ENCODE measurements at places on chromosomes 13 and 19.

GRCh38 chr13:113052971-113053370 lies 52.6 kb upstream of the F7 start:
- no peak for DNase-seq

- no peak for DNase-seq
These were observed 11.8 kb upstream of the PLA2G4C start for GRCh38 chr19:48122421-48122820.

DNA sequence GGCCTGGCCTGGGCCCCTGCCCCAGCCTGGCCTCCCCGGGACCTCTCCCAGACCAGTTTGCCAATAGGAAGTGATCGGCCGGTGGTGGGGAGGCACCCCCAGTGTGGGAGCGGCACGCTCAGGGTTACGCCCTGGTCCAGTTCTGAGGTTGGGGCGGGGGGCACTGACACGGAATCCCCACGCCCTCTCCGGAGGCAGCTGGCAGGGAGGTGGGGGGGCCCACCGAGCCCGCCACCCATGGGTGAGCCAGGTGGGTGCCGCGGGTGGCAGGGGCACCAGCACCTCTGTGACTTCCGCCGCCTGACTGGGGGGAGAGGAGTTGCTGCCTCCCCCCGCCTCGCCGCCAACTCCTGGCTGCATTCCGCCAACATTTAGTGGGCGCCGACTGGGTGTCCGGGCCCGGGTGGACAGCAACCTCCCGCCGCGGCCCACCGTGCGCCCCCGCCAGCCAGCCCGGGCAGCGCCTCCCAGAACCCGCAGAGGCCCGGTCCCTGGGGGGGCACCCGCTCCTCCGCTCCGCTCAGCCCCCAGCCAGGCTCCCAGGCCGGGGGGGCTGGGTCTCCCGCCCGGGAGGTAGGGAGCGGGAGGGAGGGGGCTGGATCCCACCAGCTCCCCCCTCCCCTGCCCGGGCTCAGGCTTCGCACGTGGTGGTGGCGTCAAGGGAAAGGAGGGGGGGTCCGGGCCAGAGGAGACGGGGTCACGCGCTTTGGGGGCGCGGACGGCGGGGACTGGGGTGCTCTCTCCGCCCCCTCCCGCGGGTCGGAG lies 2.0 kb downstream of the ZBTB7A start:
- no peak for DNase-seq

DNA sequence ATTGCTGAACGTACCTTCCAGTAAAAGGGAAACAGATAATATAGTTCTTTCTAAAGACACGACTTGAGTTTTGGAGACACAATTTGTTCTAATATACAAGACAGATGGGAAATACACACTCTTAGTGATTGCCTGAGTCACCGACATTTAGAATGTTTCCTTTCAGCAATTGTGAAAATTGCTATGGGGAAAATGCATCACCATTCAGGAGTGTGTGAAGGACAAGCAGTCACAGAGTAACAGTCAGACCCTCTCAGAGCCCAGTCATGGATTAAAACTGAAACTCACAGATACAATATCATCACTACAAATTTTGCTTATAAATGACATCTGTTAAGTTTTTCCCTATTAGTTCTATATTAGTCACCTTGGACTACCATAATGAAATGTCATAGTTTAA lies 286.1 kb downstream of the SPRY2 start:
- peak; percentile 68 for DNase-seq

- no peak for DNase-seq
These were observed 144.2 kb upstream of the VSTM2B start for GRCh38 chr19:29381353-29382203.

DNA sequence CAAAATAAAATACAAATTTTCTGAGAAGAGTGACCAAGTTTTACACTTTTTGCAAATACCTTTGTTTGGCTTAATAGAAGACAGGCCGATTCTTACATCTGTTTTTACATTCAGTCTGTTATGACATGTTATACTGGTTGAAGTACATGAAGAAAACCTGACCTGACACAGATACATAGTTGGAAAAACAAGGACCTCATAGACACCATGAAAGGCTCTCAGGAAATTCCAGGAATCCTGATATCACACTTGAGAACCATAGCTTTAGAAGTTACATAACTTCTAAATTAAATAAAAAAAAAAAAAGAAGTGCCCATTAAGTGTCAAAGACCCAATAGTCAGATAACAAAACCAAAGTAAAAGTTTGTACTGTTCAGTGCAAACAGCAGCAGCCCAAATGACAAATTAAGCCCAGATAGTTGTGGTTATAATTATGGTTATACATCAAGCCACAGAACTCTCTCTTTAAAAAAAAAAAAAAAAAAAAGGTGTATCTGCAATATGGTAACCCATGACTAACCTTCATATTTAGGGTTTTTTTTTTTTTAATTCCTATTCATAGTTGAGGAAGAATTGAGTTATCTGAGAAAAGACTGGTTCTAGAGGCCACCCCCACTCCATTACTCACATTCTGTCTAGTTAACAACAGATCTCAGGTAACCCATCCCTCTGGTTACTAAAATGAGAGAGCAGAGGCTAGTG lies 19.8 kb downstream of the RBM26 start:
- DNase-seq = no peak

- DNase-seq = no peak
These were observed 3.0 kb upstream of the NANOS2 start for GRCh38 chr19:45917421-45918091.

GRCh38 chr19:4635754-4636116 lies 3.6 kb upstream of the TNFAIP8L1 start:
- no peak for DNase-seq

DNA sequence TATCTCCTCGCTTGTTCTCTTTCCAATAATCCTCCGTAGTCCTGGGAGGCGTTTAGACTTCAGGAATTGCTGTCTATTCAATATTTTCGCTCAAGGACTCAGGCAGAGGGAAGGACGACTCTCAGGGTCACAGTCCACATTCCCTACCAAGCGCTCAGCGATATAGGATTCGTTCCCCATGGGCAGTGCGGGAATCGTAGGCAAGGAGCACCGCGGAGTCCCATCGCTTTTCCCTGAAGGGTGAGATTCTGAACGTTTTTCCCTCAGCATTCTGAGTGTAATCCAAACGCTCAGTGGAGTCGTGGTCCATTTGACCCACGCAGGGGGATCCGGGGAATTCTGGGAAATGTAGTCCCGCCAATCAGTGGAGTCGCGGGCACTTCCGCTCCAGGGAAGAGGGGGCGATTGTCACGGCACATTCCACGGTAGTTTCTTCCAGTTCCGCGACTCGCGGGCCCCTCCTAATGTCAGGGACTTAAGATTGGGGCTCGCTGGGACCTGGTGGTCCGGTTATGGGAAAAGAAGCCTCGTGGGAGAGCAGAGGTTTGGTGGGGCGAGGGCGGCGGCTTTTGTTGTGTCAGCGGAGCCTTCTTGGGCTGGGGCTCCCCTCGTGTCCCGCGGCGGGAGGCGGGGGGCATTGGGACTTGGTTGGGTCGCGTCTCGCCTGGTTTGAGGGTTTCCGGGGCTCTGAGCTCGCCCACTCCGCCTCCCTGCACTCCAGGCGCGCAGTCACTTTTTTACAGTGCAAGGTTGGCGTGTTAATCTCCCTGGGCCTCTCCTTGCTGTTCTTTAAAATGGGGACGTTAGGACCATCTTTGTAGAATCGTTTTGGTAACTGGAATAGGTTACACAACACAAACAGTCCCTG lies at the start of gene ZNF234:
TSS of gene ZNF234 (plus strand) at position 364 of the 868 bp plus-strand sequence. CDS start 3,079 bp downstream, outside the sequence.
- DNase-seq = peak; percentile 83

GRCh38 chr13:74114202-74114601 lies 20.0 kb downstream of the KLF12 start:
- no peak for DNase-seq

DNA sequence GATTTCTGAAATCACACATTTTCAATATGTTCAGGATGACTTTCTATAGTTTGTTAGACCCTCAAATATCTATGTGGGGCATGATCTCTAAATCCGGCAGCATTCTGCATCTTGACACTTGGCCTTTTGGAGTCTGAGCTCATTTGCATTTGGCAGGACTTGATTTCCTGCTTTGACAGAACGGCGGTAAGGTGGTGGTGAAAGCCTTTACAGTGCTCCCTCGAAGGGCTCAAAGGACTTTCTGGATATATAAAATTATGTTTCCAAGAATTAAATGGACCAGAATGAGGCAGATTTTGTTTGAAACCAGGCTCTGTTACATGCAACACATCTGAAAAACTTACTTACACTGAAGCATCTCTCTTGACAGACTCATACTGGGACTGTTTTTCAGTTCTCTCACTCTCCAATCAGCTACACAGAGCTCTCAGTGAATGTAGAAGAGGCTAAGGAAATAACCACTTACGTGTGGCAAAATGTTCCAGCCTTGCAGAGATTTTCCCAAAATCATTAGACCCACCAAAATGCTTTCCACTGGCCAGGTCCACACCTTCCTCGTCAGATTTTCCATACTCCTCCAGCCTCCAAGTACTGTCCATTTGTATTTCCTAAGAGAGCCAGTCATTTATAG lies 207.2 kb downstream of the SPRY2 start:
- DNase-seq = no peak

GRCh38 chr19:2164020-2164998 lies 576 bp downstream of the DOT1L start:
- DNase-seq = peak; percentile 82

DNA sequence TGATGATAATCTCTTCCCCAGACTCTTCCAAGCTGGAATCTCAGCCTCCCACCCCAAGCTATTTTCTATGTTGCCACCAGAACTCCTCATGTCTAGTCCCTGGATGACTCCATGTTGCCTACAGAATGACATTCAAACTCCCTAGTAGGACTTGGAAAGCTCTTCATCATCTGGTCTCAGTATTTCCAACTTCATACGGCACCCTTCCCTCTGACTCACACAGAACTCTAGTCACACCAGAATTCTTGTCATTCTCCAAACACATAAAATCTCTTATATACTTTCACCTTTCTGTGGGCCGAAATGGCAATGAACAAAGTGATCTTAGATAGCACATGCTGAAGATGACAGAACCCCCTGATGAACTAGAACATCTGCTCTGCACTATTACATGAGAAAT lies 86.2 kb downstream of the CAB39L start:
- no peak for DNase-seq

DNA sequence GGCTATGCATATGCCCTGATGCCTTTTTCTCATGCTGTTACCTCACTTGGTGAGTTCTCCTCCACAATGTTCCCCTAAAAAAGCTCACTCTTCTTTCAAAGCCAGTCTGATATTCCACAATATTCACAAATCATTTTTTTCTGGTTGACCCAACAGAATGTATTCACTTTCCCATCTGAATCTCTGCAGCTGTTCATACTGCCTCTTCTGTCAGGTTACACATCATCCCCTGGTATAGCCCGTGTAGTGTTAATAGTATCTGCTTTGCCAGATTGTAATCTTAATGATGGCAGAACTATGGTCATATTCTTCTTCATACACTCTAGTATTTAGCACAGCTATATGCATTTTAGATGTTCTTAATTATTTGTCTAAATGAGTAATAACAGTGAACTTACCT lies 544.3 kb downstream of the EFNB2 start:
- no peak for DNase-seq

GRCh38 chr19:38619361-38620174 lies 580 bp downstream of the EIF3K start:
- peak; percentile 4 for DNase-seq

DNA sequence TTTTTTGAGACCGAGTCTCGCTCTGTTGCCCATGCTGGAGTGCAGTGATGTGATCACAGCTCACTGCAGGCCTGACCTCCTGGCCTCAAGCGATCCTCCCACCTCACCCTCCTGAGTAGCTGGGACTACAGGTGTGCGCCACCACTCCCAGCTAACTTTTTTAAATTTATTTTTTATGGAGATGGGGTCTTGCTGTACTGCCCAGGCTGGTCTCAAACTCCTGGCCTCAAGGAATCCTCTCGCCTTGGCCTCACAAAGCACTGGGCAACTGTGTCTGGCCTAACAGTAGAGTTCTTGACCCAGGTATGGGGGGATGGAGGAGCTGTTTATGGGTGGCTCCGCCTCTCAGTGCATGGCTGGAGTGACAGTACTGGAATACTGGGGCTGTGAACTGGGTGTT lies 59.6 kb downstream of the SMARCA4 start:
- DNase-seq = no peak

- peak; percentile 48 for DNase-seq
These were observed 24.4 kb downstream of the WDR88 start for GRCh38 chr19:33156334-33156733.

- no peak for DNase-seq
These were observed 986.0 kb upstream of the SPRY2 start for GRCh38 chr13:81326913-81327312.

DNA sequence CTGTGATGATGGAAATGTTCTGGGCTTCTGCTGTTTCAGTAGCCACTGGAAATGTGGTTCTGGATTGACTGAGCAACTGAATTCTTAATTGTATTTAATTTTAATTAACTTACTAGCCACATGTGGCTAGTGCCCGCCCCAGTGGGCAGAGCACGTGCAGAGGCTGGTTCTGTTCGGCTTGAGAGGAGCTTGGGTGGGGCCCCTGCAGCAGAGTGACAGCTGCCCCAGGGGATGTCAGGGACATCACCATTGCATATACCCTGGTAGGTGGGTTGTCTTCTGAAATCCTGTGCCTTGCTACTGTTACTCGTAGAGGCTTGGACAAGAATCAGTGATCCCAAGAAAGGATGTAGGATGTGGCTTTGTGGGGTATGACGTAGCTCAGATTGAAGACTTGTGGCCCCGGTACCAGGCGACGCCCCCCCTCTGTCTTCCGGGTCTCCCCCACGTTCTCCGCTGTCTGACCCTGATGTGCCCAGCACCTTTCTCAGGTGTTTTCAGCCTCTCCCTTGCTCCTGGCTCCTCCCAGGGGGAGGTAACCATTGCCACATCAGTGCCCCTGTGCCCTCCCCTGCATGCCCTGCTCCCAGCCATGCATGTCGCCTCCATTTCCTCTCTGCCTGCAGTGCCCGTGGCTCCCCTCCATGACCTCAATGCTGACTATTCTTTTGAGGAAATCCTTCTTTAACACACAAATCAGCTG lies 102.6 kb upstream of the RNF113B start:
- peak; percentile 12 for DNase-seq

DNA sequence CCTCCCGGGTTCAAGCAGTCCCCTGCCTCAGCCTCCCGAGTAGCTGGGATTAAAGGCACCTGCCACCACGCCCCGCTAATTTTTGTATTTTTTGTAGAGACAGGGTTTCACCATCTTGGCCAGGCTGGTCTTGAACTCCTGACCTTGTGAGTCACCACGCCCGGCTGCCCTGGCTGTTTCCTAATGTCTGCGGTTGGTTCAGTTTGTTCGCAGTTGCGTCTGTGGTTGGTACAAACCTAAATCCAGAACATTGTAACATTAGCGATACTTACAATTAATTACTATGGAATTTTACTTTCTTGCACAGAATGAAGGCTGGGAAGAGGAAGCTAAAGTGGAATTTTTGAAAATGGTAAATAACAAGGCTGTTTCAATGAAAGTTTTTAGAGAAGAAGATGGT lies 38.1 kb downstream of the RNF17 start:
- no peak for DNase-seq

DNA sequence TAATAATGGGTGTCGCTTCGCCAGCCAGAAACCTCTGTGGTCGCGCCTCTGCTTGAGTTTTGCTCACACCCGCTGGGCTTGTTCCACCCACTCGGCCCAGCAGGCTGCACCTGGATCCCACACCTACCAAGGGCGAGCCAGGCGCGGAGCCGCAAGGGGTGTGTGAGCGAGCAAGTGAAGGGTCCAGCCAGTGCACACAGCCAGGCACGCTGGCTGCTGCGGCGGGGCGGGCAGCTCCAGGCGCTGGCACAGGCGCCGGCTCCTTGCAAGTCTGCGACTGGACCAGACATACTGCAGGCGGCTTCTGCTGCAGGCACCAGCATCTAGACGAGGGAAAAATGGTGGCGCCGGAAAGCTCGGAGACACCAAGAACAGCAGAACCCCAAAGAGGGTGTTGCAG lies 1.8 kb upstream of the ZNF256 start:
- DNase-seq = no peak

- no peak for DNase-seq
These were observed 2.2 kb upstream of the PLK5 start for GRCh38 chr19:1521636-1522035.

Measured in suppressor macrophage treated with lipopolysaccharide for 4 hours (primary cell).